ENCODE measurements at places on chromosomes 2 and 18.

DNA sequence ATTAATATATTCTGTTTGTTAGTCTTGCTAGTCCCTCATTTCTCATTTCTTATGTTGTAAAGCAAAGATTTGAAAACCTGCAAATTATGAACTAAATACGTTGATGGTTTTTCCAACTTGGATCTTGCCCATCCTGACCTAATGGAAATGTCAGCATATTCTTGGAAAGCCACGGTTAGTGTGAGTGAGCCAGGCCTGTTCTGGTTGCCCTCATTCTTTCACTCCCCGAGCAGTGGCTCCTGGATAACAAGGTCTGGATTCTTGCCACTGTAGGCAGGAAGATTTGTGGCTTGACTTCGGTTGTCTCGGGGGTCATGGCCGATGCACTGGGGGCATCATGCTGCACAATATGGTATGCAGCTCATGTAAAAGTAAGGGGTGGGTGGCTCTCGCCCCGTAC is 359.1 kb downstream of the MEIS1 start:
- DNase-seq = no peak

DNA sequence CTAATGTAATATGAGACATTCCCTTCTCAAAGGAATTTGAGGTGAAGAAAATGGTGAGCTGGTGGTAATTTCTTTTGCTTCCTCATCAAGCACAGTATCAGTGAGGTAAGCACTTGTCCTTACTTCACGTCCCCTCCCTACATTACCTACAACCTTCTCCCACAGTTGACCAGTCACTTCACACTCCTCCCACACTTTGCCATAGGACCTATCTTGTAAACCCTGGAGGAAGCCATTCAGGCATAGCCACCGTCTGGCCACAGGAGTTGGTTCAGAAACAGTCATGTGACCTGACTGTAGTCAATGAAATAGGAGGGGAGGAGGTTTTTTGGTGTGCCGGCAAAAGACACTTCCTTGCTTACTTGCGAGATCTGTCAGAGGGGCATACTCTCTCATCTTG is 12.1 kb downstream of the ACOXL start:
- DNase-seq = peak; percentile 32

DNA sequence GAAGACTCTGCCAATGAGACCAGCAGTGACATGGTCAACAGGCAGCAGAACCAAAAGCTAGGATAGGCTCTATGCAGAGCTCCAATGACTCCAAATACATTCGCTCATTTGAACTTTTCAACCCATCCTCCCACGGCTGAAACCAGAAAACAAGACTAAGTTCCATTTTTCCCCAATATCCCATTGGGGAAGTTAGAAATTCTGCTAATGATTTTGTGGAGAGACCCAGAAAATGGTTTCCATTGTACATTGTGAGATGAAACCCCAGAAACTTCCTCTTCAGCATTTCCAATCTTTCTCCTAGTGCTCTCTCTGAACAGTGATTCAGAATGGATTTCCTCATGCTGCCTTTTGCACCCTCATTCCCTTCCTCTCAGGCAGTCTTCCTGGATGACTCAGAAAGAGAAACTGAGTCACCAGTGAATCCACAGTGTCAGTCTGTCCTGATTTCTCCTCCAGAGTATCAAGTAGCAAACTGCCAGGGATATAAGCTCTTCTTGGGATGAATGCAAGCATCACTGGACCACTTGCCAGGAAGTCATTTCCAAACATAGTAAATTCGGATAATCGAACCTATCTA is 467.7 kb upstream of the ID2 start:
- peak; percentile 58 for DNase-seq

GRCh38 chr18:35573531-35573930 is 8.0 kb upstream of the GALNT1 start:
- no peak for DNase-seq

DNA sequence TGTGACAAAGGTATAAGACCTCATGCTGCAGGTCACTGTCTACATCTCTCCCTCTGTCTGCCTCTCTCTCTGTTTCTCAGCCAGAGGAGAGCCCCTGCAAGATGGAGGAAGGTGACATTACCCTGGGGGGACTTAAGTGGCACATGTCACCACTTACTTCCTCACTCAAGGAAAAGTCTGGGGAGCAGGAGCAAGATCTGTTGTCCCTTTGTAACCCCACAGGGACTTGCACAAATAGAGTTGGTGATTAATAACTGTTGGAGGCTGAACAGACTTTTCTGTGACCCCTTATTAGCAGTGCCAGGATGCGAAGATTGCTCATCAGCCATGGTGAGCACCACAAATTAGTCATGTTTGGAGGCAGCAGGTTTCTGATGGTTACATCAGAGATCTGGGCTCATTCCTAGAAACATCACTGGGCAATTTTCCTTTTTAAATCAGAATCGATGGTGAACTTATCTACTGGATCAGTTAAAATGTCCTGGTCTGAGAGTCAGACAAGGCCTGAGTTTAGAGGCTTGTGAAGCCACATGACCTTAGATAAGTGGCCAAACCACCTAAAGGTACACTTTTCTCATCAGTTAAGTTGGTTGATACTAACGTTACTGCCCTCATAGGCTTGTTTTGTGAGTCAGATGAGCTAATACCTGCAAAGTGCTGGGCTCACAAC is 81.2 kb upstream of the LTBP1 start:
- peak; percentile 87 for DNase-seq

DNA sequence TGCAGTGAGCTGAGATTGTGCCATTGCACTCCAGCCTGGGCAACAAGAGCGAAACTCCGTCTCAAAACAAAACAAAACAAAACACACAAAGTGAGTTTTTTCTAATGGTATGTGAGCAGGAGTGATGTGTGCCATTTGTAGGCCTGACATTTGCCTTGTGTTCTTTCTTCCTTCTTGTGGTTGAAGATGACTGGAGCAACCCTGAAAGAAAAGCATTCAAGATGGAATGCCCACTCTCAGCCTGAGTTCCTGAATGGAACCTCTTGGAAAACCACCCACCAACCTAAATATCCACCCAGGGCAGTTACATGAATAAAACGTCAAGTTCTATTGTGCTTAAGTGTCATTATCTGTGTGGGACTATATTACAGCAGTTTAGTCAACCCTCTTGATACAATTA is 26.5 kb downstream of the PGAP1 start:
- no peak for DNase-seq

DNA sequence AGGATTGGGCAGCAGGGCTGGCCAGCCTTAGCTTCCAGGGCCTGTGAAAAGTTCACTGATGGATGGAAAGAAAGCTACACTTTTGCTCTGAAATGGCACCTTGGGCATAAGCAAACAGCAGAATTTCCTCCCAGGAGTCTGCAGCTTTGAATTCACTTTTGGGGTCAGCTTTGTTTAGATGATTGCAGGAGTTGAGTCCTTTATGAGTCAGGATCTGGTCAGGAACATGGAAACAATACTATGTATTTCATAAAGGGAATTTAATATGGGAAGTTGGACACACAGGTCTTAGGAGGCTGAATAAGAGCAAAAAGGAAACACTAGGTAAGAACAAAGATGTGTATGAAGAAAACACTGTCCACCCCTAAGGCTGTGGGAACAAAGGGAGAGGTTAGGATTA is 345.3 kb downstream of the TSN start:
- DNase-seq = no peak

- DNase-seq = no peak
These were observed 13.9 kb upstream of the PAIP2B start for GRCh38 chr2:71240794-71241193.

DNA sequence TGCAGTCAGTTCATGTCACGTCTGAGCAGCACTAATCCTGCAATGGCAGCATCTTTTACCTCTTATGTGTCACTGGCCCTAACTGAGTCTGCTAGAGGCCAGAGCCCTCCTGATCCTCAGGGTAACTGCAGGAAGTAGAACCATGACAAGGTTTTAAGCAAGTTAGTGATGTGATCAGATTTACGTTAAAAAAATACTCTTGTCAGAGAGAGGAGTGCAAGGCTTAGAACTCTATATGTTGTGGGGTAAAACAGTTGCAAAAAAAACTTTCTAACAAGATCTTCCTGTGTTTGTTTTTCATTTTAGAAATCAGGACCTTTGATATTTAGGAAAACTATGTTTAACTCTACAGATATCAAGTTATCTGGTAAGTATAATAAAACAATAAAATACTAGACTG is 4.6 kb downstream of the TMEM87B start:
- DNase-seq = no peak

- peak; percentile 81 for DNase-seq
These were observed 22.2 kb downstream of the FAM110C start for GRCh38 chr2:24107-24506.

DNA sequence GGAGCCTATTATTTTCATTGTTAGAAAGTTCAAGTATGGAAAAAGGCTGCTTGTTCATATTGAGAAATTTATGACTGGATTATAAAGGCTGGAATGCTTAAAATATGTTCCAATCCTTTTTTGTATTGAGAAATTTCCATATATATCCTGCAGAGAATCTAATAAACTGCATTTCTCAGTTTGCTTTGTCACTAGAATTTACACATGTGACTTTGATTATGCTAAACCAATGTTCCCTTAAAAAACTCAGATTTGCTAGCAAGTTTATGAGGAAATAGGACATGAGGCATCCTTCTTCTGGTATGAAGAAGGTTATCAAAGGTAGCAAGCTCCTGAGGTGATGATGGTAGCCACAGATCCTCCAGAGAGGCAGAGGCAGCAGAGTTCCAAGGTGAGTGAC is 29.2 kb upstream of the DSEL start:
- no peak for DNase-seq

DNA sequence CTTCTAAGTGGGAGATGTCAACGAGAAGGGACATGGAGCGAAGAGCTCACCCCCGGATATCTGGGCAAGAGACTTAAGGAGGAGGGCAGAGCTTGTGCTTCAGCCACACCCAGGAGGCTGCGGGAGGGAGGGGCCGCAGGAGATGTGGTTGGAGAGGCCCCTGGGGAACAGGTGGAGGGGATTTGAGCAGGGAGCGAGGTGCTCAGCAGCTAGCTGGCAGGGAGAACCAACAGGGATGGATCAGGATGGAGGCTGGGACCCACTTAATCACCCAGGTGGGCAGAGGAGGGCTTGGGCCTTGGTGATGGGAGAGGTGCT is 78.3 kb downstream of the MBP start:
- DNase-seq = no peak

- no peak for DNase-seq
These were observed 309.5 kb downstream of the EPHA4 start for GRCh38 chr2:221262651-221263050.

DNA sequence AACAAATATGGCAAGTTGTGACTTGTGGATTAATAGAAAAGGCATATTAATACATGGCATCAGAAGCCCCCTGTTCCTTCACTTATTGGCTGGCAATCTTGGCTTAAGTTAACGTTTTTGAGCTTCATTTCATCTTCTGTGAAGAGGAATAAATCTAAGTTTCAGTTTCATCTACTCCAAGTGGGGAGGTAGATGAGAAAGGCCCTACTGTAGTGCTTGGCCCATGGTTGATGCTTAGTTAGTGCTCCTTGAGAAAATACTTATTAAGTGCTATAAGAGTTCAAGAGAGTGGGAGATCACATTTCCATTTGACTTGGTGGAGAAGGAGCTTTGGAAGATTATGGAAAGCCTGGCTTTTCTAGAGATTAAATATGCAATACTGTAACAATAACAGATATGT is 244.3 kb downstream of the BABAM2 start:
- no peak for DNase-seq

Data from kidney tubule cell (primary cell).